Activated T-cell treated with anti-CD3 and anti-CD28 coated beads, Interleukin-2, amount 50 U/mL, for 72 hours (primary cell): ENCODE measurements at places on chromosomes 2 and 18. TPM values are rescaled to one million over a fixed set of nuclear protein-coding genes. Genes with fewer than 3 reads are reported as not detected.

The SERPINB12 gene
- not detected for total RNA-seq

The RAB6C gene
- total RNA-seq = 0.14 TPM

GRCh38 chr2:57417007-57417406 lies 629.6 kb upstream of the VRK2 start:
- DNase-seq = no peak

- DNase-seq = peak; percentile 8
Observed at GRCh38 chr18:12703664-12704063, 822 bp downstream of the PSMG2 start.

DNA sequence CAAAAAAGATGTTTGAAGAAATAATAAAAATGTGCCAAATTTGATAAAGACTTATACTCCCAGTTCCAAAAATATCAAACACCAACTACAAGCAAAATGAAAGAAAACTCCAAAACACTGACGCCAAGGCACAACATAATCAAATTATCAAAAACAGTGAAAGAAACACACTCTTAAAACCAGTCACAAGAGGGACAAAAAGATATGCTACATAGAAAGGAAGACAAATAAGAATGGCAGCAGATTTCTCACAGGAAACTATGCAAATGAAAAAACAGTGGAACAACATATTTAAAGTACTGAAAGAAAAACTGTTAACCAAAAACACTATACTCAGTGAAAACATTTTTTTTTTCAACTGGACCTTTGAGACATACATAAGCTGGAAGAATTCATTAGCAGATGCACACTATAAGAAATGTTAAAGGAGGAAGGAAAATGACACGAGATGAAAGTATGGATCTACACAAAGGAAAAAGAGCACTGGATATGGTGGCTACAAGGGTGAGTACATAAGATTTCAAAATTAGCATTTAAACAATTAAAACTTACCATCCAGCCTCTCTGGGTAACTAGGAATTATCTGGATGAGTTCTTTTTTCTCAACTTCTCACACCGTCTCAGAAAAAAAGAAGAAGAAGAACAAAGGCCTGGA lies 94.0 kb upstream of the ACVR1C start:
- DNase-seq = no peak

The CMPK2 gene
- total RNA-seq = 5.7 TPM

DNA sequence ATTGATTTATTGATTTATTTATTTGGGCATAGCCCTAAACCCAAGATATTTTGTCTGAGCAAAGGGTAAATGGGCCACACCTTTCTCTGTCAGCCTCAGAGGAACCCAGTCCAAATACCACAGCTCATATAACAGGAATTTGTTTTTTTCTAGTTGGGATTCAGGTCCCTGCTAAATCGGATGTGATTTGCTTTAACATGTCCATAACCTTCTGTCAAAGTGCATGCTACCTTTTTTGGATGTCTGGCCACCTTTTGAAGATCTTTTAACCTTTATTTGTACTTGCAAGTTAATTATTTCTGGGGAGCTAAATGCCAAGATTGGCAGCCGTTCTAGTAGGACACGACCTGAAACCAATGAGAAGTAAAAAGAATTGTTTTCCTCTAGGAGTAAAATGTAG lies 303.2 kb upstream of the UBE2E3 start:
- no peak for DNase-seq

DNA sequence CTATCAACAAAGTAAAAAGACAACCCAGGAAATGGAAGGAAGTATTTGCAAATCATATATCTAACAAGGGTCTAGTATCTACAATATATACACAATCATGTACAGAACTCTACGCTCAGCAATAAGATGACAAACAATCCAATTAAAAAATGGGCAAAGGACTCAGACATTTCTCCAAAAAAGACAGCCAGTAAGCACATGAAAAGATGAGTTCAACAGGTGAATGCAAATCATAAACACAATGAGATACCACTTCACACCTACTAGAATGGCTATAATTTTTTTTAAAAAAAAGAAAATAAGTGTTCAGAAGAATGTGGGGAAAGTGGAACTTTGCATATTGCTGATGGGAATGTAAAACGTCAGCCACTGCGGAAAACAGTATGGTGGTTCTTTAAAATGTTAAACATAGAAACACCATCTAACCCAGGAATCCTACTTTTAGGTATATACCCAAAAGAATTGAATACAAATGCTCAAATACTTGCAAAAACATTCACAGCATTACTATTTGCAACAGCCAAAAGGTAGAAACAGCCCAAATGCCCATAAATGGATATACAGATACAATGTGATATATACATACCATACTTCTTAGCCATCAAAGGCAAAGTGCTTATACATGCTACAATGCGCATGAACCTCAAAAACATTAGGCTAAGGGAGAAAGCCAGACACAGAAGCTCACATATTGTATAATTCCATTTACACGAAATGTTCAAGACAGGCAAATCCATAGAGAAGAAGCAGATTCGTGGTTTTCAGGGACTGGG lies 121.2 kb downstream of the CABYR start:
- no peak for DNase-seq

DNA sequence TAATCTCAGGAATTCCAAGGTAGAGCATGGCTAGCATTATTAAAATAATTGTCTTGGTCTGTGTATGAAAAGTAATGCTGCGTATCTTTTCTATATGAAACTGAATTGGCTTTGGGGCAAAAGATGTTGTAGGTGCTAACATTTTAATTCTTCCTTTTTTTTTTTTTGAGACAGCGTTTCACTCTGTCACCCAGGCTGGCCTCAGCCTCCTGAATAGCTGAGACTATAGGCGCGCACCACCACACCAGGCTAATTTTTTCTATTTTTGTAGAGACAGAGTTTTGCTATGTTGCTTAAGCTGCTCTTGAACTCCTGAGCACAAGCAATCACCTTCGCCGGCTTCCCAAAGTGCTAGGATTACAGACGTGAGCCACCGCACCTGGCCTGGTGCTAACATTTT lies 172.6 kb upstream of the STON1 start:
- no peak for DNase-seq

- no peak for DNase-seq
Observed at GRCh38 chr18:10304853-10305252, 149.6 kb upstream of the APCDD1 start.
